Kidney epithelial cell (primary cell): ENCODE measurements at places on chromosomes 6 and 20.

- DNase-seq: no peak
Measured at GRCh38 chr6:38141085-38141484, 321.6 kb downstream of the ZFAND3 start.

DNA sequence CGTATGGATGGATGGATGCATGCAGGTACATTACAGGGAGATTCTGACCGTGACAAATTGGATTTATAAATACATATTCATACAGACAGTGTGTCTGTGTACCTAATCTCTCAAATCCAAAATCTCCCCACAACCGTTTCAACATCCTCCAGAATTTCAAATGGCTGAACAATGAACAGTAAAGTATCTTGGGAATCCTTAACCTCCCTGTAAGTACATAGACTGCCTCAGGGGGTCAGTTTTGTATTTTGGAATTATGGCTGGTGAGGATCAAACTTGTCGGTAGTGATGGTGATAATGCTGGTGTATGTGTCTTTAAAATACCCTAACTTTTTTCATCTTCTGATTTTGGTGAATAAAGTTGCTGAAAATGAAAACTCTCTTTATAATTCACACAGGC, 246.2 kb downstream of the FOXC1 start:
- DNase-seq: no peak

DNA sequence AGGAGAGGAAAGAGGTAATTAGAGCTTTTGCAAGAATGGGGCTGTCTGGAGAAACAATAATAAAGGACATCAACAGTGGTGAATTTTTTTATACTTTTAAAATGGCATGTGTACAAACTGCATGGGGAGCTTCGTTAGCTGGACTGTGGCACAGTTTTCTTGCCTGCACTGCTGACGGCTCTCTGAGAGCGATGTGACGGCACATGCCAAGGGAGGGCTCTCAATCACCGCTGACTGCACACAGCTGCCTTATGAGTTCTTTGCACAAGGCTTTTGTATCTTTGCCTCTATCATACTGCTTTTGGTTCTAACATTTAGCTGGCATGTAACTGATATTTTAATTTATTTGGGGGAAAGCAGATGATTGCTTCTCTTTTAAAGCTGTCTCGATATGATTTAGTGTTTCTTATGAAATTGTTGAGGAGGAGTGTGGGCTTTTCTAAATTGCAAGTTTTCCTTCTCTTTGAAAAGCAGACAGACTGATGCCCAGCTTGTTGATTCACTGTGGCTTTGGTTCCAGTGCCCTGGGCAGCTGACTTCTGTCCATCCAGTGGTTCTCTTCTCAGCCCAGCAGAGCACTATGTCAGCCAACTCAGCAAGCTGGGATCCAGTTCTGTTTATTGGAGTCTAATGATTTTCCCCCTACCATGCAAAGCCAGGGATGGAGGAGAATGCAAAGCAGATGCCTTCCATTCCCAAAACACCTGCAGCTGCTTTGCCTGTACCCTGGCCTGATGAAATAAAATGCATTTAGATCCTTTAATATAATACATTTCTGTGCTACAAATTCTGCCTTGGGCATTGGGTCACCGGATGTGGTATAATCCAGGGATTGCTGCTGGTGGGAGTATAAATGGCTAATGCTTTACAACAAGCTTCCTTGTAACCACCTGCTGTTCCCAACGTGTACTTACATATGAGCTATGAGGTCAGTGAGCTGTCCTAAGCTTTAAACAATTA, 323.9 kb downstream of the ZFAND3 start:
- DNase-seq: no peak

- no peak for DNase-seq
Measured at GRCh38 chr6:101662111-101662897, 268.8 kb downstream of the GRIK2 start.

DNA sequence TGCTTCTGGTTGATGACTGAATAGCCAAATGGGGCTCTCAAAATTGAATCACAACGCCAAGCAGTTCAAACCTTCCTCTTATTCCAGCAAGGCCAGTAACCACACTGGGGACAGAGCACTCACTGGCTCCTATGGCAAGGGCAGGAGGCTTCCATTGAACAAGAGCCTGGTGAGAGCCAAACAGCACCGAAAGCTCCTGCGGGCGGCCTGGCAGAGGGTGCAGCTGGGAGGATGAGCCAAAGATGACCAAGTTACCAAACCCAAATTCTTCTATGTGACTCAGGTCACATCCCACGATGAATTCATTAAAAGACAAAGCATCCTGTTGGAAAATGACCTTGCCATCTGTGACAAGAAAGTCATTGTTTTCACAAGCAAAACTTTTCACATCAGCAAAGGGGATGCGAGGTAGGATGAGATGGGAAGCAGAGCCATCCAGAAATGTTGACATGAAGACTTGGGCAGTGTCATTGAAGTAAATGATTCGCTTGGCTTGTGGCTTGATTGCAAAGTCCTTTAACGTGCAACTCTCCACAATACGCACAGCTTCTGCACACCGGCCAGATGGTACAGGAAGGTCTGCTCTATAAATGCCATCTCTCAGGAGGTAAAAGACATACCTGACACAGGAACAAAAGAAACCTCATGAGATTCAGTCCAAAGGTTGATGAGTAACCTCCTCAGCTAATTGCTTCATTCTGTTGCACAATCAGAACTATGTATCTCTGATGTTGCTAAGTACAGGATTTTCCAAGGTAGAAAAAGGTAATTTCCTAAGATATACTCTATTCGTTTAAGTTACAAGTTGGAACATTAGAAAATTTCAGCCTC, 36.3 kb downstream of the ROS1 start:
- DNase-seq: peak; percentile 25

GRCh38 chr6:62528894-62529526, 243.0 kb upstream of the KHDRBS2 start:
- DNase-seq: no peak

GRCh38 chr20:12594410-12595088, 414.2 kb upstream of the SPTLC3 start:
- DNase-seq: no peak

DNA sequence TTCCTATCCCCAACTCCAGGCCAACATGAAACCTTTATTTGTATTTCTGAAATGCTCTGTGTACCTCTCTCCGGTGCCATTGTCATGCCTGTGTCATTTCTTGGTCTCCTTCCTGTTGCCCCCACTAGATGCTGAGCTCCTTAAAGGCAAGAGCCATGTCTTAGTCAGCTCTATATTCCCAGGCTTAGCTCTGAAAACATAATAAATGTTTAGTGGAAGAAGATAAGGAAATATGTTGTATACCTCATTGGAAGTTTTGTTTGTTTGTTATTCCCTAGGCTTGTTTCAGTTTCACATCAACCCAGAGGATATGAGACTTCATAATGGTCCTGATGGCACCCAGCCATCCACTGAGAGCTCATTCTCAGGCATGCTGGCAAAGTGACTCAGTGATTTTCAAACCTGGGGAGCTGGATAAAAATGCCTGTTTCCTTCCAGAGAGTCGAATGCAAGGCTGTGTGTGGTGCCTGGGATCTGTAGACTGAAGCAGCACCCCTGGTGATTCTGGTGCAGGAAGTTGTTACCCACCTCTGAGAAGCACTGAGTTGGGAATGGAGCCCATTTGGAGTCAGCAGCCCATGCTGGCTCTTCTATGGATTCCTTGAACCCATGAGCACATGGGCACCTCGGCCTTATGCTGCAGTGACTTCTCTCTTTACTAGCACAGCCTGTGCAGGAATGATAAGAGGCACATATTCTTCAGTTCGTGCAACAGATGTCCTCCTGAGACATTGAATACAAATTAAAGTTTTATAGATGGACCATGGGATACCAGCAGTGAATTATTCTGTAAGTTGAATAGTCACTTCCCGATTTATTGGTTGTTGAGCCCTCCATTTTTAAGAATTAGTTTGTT, 205.2 kb downstream of the FARS2 start:
- no peak for DNase-seq

DNA sequence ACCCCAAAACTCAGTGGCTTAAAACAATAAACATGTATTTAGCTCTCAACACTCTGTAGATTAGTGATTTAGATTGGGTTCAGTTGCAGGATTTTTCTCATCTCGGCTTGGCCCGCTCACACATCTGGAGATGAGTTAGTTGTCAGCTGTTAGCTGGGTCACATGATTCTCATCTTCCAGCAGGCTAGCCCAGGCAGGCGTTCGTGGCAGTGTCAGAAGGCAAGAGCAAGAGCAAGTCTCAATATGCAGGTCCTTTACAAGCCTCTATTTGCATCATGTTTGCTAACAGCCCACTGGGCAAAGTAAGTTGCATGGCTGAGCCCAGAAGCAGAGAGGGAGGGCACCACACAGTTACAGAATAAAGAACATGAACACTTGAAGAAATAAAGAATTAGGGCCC, 83.6 kb upstream of the MYLIP start:
- DNase-seq: no peak

GRCh38 chr6:25354078-25354932, 75.1 kb downstream of the CARMIL1 start:
- DNase-seq: peak; percentile 37

DNA sequence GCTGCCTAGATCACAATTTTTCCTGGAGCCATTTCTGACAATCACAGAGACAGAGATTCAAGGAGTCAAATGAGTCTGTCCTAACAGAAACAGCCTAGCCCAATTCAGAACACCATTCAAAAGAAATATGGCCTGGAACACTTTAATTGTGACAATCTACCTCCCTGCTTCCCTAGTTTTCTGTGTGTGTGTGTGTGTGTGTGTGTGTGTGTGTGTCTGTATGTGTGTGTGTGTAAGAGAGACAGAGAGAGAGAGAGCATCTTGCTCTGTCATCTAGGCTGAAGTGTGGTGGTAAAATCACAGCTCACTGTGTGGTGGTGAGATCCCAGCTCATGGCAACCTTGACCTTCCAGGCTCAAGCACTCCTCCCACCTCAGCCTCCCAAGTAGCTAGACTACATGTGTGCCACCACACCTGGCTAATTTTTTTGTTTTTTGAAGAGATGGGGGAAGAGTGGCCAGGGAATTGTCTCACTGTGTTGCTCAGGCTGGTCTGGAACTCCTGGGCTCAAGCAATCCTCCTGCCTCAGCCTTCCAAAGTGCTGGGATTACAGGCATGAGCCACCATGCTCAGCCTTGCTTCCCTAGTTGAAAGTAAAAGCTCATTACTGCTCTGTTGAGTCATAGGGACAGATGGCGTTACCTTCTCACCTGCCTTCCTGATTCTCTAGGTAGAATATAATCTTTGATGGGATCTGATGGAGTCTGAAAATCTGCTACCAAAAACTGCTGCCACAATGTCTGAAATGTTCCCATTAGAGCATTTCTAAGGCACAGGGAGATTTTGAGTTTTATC, 89.6 kb upstream of the BEND6 start:
- no peak for DNase-seq

GRCh38 chr6:34816635-34817301, 24.9 kb downstream of the BLTP3A start:
- DNase-seq: no peak

DNA sequence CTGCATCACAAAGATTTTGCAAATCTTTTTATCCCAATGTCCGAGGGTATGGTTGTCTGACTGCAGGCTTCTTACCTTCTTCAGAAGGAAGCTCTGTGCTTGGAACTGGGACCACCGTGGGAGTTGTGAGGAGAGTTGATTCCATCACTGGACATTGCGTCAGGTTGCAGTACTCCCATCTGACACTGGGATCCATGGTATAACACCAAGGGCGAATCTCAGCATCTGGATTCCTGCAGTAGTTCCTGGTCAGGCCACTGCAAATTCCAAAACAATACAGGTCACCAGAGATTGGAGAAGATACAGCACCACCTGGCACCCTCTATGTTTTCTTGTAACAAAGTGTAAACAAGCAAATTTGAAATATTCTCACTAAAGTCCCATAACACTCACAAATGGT, 77.7 kb downstream of the LPA start:
- no peak for DNase-seq

DNA sequence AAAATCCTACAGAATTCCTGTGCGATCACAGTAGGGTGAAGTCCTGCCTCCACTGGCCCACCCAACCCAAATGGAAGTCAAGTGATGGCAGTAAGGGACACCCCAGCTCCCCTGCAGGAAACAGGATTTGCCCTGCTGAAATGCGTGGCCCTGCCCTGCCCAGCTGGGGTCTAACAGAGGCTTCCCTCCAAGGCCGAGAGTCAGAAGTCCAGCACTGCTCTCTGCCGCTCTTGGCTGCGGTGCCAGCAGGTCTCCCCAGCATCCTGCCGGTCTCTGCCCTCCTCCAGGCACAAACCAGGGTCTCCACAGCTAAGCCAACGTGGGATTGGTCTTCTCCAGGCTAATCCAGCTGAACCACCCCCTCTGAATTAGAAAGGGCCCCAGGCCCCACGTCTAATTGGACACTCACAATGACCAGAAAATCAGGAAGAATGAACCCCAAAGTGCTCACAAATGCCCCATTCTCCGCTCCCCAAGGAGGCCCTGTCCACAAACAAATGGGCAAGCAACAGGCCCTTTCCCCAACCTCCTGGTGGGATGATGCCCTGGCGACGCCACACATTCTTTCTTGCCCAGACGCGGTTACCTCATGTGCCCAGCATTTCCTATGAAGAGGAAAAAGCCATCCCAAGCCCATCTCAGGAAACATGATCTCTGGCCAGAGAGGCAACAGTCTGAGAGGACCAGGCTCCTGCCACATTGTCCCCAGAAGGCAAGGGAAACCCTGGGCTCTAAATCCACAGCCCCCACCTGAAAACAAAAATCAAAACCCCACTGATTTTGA, 117.2 kb downstream of the BANF2 start:
- DNase-seq: no peak

GRCh38 chr6:45900808-45901752, 114.6 kb downstream of the CLIC5 start:
- DNase-seq: no peak

DNA sequence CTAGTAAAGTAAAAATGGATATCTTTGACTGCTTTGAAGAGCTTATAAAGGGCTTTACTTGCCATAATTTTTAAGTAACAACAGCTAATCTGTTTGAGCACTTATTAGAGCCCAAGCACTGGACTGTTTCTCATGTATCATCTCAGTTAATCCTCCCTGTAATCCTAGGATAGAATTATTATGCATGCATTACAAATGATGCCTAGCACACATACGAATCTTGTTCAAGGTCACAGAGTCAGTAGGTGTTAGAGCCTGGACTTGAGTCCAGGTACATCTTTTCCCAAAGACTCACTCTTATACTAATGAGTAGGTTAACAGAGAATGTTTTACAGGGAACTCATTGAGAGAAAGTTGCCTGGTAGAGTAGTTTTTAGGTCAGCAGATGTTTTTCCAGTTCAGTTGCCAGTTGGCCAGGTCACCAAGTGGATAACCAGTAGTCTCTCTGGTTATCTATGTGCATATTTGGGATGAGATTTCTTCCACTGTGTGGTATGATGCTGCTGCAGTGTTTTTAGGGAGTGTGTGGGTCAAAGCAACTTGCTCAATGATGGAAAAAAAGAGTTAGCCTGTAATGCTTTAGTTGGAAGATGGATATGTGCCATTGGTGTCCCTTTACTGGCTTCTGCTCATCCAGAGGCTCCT, 32.3 kb upstream of the LAMA4 start:
- DNase-seq: no peak
